ENCODE measurements at places on chromosomes 13 and 19.

- no peak for DNase-seq
Measured at GRCh38 chr19:18656337-18657086, 19.7 kb downstream of the KLHL26 start.

- no peak for DNase-seq
Measured at GRCh38 chr19:53519446-53519845, 18.5 kb upstream of the ZNF331 start.

- no peak for DNase-seq
Measured at GRCh38 chr13:108669381-108669780, 40.0 kb downstream of the MYO16 start.

GRCh38 chr13:31686670-31687425 is 52.5 kb upstream of the RXFP2 start:
- DNase-seq = no peak

DNA sequence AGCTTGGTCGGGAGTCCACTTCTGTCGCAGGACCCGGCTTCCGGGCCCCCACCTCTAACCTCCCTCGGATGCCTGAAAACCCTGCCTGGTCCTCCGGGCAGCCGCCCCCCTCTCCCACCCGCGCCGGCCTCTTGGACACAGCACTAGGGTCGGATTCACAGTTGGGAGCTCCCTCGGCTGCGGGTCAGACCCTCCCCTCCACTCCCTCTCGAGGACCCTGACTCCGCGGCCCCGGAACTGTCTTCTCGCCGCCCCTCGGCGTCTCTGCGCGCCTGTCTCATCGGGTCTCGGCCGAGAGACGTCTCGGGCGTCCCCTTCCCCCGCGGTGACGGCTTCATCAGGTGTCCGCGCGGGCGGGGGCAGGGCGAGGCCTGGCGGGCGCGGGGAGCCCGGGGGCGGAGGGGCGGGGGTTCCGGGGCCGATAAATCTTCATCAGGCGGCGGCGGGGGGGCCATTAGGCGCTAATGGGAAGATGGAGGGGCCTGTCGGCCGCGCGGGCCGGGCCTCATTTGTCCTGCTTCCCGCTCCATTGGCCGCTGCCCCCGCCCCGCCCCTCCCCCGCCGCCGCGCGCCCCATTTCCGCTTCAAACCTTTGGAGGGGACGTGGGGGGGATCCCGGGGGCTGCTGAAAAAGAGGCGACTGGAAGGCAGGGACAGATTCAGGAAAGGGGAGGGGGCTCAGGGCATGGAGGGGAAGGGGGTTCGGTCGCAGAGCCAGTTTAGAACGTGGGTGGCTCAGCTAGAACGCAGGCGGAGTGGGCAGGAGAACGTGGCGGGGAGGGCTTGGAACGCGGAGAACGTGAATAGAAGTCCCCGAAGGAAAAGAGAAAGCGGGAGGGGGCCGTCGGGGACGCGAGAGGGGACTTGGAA is 11.8 kb upstream of the ERFL start:
- DNase-seq = no peak

DNA sequence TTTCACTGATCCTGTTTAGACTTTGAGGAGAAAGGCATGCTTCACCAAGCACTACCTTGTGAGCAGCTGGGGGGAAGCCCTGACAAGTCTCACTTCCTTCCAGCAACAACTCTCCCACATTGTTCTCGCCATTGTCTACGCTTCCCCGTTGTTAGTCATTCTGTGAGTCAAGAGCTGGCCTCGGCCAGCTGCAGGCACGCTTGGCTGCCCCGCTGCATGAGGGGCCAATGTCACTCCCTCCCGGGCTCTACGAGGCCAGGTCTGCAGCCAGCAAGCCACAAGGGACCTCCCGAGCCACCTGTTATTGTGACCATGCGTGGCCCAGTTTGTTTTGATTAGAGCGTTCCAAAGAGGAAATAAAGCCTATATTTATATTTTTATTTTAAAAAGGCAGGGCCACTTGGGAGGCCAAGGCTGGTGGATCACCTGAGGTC is 220.9 kb downstream of the FOXO1 start:
- DNase-seq = no peak
